NCI-H2029 (cell line): ENCODE measurements at places on chromosomes 11 and 22.

GRCh38 chr11:19080579-19080993, 20.1 kb upstream of the MRGPRX2 start:
- DNase-seq: no peak

GRCh38 chr11:118219732-118220131, 5.1 kb downstream of the JAML start:
- no peak for DNase-seq

- no peak for DNase-seq
These were observed 38.4 kb upstream of the A4GALT start for GRCh38 chr22:42758931-42759629.

- no peak for DNase-seq
These were observed at the start of gene OR5AS1 for GRCh38 chr11:56027354-56027753. Gene OR5AS1, plus strand, starts transcription at chr11:56027654. Its CDS starts 2,765 bp downstream, at chr11:56030419.

DNA sequence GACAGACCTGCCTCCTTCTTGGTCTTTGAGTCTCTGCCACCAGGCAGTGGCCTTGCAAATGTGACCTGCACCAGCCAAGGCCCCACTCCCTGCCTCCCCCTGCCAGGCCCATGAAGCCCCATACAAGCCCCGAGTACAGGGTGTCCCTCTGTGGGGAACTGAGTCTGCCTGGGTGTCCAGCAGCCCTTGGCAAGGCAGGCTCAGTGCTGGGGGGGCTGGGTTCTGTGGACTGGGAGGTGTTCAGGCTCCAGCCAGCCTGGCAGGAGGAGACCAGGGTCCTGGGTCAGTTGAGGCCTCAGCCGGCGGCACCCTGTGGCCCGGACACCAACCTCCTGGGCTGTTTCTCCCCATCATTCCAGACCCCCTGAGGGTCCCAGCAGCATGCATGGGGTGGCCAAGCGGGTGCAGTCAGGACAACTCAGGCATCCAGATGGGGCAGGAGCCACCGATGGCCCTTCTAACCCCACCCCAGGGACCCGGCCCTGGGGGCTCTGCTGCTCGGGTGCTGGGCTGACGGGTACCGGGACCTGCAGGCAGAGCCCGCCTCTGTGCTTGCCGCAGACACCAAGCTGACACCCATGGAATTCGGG, 5.7 kb downstream of the MUC5AC start:
- no peak for DNase-seq

DNA sequence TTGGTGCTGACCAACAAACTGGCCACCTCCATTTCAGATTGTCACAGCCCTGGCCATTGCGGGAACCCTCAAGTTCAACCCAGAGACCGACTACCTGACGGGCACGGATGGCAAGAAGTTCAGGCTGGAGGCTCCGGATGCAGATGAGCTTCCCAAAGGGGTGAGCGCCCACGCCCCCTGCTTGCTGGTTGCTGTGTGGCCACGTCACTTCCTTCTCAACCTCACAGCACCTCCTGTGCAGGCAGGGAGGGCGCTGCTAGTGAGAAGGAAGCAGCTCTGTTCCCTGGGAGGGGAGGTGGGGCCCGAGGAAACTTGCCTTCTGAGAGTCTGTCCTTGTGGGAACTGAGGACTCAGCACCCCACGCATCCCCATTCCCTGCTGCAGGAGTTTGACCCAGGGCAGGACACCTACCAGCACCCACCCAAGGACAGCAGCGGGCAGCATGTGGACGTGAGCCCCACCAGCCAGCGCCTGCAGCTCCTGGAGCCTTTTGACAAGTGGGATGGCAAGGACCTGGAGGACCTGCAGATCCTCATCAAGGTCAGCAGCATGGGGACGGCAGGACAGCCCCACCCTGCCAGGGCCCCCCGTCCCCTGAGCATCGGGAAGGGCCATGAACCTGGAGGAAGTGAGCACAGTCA, 19.3 kb downstream of the POLR3H start:
- DNase-seq: no peak

DNA sequence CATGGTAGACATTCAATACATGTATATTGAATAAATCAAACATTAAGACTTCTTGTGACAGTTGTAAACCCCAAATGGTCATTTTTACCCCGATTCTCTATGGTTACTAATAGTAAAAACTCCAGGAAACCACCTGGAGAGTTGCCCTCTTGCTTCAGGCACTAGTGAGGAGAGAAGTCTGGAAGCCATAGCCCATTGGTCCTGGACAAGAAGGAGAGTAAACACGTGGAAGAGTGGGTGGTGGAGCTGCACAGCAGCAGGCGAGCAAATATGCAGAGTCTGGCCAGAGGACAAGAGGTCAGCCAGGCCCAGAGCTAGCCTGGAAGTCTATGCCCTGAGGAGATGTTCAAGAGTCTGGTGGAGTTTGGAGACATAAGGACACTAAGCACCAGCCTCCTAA, 17.7 kb downstream of the DCHS1 start:
- no peak for DNase-seq

GRCh38 chr22:46563381-46564083, 26.1 kb upstream of the CELSR1 start:
- DNase-seq: peak; percentile 74

- peak; percentile 54 for DNase-seq
These were observed 60.0 kb upstream of the PLET1 start for GRCh38 chr11:112320668-112321067.

DNA sequence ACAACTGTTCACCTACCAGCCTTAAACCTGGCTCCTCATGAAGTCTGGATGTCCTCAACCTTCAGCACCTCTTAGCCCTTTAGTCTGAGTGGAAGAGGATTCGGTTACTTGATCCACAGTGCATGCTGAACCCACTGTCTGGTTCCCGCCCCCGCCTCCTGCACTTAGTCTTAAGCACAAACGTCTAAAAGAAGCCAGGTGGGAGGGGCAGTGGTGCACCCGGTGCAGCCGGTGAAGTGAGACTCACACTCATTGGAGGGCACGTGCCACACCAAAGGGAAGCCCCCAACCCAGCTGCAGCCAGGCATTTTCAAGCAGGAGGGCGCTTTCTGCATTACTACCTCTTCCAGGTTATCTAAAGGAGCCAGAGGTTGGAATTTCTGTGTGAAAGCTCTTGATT, 146.8 kb downstream of the COMMD9 start:
- DNase-seq: no peak

DNA sequence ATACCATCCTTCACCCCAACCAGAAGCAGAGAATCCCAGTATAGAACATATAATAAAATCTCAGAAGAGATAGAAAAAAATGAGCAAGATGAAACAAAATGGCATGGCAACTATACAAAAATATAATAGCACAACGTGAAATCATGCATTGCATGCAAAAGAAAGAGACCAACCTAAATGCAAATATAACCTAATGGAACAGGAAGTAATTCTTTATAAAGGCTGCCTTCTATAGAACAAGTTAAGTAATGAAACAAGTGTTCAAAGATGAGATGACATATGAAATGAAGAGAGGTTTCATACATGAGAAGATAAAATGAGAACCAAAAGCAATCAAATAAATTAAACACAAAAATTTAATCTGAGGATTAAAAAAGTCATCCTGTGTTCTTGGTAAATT, 18.5 kb upstream of the ARHGAP20 start:
- DNase-seq: no peak

GRCh38 chr11:74570266-74571061, 21.9 kb upstream of the POLD3 start:
- DNase-seq: peak; percentile 52

GRCh38 chr11:114826910-114827442, 148.6 kb downstream of the NXPE2 start:
- no peak for DNase-seq

DNA sequence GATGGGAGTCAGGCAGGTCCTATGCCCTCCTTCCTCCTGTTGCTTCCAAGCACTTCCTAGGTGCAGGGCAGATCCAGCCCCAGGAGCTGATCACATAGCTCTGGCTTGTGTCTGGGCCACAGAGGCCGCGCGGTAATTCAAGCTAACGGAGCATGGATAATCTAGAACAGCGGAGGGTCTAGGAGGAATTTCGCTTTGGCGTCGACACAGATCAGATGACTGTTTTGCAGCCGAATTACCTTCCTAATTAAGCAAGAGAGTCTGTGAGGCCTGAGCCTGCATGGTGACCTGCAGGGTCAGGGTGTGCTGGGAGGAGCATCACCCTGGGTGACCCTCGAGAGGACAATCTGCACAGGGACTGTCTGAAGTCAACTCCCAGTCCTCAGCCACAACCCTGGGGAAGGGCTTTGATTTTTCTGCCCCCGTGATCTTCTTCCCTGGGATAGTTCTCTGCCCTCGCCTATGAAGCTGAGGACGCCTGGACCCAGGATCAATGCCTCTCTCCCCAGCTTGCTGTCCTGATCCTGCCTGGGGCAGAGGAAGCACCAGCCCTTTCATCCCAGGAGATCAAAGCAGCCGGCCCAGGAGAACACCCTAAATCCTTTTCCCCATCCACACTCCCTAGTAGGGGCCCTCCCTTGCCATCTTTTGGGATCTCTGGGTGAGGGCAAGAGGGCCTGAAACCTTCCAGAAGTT, 11.0 kb downstream of the NECTIN1 start:
- DNase-seq: no peak

DNA sequence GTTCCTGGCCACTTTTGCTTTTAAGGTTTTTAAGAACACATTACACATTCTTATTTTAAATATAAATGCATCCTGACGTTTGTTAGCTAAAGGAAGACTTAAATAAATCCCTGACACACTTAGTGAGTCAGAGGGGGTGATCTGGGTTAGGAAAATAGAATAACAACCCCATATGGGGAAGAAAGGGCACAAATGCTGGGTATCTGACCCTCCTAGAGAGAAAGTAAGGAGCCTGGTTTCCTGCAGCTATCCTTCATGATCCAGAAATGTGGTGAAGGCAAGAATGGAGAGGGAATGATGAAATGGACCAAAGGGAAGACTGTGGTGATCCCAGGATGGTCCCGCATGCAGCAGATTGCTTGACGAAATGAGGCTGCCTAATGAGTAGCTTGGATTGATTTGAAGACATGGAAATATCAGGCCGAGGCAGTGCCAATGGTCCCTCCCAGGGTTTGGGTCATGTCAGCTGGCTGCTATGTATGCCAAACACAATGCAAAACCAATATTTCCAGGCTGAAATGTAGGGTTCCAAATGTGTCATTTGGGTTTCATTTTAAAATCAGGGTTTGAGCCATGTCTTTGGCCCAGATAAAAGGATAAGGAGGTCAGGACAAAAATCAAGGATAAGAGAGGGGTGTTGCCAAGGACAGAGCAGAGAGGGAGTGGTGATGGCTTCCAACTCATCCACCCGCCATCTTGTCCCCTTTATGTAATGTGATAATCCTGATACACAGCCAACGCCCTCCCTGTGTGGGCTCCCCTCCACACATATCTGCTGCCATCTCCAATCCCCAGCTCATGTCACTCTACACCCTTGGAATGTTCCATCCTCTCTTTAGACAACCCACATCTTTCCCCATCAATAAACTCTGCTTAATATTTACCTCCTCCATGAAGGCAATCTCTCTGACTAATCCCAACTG, 135.1 kb upstream of the PITPNB start:
- DNase-seq: no peak

DNA sequence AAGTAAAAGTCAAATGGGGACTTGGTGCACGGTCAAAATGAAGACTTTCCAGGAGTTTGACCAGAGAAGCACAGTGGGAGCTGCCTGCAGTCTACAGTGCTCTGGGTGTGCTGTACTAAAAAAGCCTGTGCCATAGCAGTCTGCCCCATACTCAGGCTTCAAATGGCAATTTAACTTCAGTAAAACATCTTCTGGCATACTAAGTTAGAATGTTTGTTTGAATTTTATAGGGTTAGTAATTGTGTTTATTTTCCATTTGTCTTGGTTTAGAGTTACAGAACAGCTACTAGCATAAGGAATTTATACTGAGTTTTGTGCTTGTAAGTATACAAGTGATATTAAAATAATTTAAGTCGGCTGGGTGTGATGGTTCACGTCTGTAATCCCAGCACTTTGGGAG, 29.3 kb upstream of the LIPT2 start:
- DNase-seq: no peak

DNA sequence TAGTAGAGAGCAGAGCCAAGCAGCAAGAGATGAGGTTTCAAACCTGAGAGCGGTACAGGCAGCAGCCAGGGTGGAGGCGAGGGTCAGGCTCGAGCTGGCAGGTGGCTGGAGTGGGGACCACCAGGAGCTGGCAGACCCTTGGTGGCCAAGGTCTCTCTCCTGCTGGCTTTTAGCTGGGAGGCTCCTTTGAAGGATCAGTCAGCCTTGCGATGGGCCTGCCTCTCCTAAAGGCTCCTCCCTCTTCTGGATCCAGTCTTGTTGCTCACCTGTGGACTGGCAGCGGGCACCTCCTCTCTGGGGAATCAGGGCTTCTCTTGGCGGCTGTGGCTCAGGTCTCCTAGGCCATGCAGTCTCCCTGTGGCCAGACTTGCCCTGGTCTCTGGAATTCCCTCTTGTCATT, 24.8 kb downstream of the TPST2 start:
- DNase-seq: no peak

- peak; percentile 66 for DNase-seq
These were observed 24.2 kb downstream of the MED15 start for GRCh38 chr22:20531404-20532201.

DNA sequence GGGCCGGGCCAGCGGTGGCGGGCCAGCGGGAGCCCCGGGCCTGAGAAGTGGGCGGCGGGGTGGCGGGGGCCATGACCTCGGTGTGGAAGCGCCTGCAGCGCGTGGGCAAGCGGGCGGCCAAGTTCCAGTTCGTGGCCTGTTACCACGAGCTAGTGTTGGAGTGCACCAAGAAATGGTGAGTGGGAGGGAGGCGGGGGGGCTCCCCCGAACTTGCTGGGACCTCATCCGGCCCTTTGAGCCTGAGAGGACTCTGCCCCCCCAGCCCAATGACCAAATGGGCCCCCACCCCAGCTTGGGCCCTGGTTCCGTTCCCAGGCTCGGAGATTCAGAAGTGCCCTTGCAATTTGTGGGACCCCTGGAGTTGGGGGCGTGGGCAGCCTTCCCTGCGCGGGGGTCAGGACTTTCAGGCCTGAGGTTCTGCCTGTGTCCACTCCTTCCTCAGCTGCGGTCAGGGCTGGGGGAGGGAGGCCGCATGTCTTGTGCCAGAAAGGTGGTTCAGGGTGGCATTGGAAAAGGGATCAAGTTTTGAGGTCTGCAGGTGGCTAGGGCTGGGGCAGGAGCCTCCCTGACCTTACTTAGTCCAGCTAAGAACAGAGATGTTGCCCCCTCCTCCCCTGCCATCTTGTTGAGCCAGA, 496 bp downstream of the EHBP1L1 start:
- DNase-seq: no peak

GRCh38 chr11:6096417-6096816, 11.1 kb upstream of the OR56B4 start:
- no peak for DNase-seq

GRCh38 chr22:20141186-20142077, 9.4 kb downstream of the CCDC188 start:
- no peak for DNase-seq

GRCh38 chr11:105603156-105603555, 6.7 kb upstream of the GRIA4 start:
- DNase-seq: no peak
